ENCODE measurements at places on chromosomes 7 and 10.

GRCh38 chr10:98463016-98463415, 16.3 kb upstream of the HPS1 start:
- peak; percentile 81 for DNase-seq

- DNase-seq: no peak
Measured at GRCh38 chr7:114293289-114294012, 121.2 kb upstream of the FOXP2 start.

GRCh38 chr7:158495786-158496185, 91.8 kb downstream of the PTPRN2 start:
- DNase-seq: no peak

DNA sequence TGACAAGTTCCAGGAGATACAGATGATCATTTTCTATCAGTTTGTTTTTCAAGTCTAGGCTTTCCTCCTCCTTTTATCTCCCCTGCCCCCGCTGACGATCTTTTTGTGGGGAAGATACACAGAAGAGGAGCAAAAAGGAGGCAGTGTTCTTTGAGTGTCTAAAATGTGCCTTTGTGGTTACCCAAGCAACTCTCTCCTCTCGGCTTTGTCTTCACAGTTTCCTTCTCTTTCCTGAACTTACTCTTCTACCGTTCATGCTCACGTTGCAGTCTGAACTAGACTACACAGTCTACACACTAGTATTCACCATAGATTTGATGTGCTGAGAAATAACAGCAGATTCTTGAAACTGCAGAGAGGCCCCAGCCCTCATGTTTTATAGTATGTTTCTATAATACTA, 23.6 kb downstream of the CEP41 start:
- DNase-seq: no peak

DNA sequence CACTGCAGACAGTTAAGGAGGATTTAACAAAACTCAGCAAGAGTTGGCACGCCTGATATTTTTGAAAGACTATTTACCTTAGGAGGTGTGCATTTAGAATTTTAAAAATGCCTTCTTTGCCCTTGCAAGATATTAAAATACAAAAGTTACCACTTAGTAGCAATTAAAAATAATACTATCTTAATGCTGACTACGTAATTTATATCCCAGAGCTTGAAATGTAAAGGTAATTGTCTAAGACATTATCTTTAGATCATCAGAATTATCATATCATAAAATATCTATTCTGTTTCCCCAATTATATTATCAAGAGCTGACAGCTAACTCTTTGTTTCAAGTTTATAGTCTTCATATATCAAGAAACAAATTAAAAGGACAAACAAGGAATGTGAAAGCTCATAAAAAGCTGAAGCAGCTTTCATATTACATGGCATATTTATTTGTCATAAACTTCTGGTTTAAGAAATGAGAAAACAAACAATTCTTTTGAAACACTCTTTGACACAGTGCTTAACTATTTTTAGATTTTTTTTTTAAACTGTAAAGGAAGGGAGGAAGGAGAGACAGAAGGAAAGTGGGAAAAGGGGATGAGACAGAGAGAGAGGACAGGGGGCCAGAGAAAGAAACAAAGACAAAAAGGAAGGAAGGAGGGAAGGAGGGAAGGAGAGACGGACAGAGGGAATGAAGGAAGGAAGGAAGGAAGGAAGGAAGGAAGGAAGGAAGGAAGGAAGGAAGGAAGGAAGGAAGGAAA, 73.5 kb downstream of the RTKN2 start:
- DNase-seq: no peak

GRCh38 chr7:150800581-150801241, at the start of gene TMEM176A:
TMEM176A (plus strand) TSS chr7:150800769; CDS start chr7:150801551, 782 bp downstream.
- DNase-seq: no peak

DNA sequence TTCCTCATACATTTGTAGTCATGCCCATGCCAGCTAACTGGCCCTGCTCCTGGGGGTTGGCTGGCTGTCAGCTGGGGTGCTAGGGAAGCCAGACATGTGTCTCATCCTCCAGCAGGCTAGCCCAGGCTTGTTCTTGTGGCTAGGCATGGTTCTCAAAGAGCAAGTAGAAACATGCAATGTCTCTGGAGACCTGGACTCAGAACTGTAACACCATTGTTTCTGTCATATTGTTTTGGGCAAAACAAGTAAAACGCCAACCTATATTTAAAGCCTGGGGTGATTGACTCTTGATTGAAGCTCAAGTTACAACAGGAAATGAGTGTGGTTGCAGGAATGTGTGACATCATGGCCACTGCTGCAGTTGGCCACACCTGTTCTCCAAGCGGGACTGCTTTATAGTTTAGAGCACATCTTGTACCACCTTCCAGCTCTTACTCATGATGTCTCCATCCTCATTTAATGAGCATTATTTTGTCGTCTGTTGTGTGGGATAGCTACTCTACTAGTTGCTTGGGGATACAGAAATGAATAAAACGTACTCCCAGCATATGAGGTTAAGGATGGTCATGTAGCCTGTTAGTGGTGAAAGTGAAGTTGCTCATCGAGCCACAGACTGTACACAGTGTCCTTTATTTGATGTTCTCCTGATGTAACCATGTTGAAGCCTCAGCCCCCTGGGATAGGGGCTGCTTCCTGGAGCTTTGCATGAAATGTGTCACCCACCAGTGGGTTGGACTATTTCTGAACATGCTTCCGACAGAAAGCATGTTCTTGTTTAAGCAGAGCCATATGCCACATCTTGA, 168.4 kb downstream of the SORCS3 start:
- no peak for DNase-seq

- no peak for DNase-seq
Measured at GRCh38 chr10:219731-220472, 84.6 kb downstream of the ZMYND11 start.

GRCh38 chr7:137717811-137718271, 128.9 kb downstream of the DGKI start:
- DNase-seq: no peak

DNA sequence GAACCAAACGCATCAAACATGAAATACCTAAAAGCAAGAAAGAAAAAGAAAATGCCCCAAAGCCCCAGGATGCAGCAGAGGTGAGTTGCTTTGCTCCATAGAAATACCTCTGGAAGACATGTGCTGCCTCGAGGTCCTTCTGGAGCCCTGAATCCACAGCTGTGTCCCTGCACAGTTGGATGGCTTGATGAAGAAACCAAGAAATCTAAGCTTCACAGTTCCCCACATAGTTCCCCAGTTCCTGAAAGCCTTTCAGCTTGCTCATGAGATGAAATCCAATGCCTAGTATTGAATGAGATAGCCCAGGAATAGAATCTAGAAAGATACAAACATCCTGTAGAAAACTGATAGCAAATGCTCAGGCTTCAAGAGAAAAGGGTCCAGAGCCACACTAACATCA, 182.8 kb downstream of the RTKN2 start:
- DNase-seq: no peak

- peak; percentile 74 for DNase-seq
Measured at GRCh38 chr7:139109188-139109982, at the start of gene ZC3HAV1. ZC3HAV1 (minus strand) TSS chr7:139109720; CDS start chr7:139109331, 389 bp downstream.

DNA sequence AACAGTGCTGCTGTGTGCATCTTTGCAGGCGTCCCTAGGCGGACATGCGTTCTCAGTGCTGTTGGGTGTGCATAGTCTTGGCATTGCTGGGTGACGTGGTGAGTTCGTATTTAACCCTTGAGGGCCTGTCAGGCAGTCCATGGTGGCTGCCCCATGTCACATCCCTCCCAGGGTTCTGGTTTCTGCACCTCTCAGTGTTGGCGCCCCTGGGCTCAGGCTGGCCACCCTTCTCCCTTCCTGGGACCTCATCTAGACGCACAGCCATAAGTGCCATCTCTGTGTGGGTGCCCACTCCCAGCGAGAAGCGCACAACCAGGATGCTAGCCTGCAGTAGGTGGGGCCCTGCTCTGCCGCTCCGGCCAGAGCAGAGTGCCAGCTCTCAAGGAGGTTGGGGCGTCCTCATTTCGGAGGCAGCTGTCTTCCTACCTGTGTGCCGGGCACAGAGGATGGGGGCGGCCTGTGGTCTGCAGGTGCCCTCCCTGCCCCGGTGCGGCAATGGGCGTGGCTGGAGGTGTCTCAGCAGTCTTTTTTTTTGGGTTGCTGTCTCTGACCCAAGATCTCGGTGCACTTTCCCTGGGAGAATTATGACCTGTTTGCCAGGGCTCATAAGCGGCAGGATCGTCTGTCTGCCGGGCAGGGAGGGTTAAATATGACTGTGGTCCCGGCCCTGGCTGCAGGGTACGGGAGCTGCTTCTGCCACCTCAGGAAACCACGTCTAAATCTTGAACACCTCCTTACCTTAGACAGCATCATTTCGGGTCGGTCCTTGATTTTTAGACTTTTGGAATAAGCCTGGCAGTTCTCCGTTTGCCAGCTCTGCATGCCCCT, 6.5 kb downstream of the INPP5A start:
- DNase-seq: no peak

- DNase-seq: no peak
Measured at GRCh38 chr10:69885379-69886013, 83.8 kb downstream of the COL13A1 start.

DNA sequence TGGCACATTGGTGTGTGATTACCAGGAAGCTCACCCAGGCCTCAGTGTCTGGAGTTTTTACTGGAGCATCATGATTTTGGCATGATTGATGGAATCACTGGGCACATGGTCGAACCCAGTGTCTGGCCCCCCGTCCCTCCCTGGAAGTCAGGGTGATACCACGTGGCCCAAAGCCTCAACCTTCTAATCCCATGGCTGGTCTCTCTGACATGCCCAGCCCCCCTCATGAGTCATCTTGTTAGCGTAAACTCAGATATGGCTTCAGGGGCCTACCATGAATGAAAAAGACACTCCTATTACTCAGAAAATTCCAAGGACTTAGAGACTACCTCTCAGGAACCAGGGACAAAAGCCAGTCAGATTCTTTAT, 109.3 kb downstream of the GRK5 start:
- DNase-seq: no peak

GRCh38 chr7:113209449-113210203, 91.3 kb upstream of the SMIM30 start:
- no peak for DNase-seq

- DNase-seq: no peak
Measured at GRCh38 chr10:126969310-126969709, 64.1 kb downstream of the DOCK1 start.

DNA sequence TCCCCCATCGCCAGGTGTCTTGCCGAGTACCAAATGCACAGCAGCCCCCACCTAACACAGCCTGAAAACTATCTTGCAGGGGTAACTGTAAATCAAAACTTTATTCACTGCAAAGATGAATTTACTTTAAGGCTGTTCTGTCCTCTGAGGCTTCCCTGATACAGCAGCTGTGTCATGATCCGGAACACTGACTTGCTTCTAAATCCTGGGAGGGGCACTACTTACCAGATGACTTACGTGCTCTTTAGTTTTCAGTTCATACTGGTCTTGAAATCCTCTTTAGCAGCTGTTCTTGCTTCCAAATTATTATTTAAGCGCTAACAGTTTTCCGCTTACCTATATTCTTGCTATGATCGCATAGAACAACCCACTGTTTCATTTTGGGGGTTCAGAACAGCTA, 4.9 kb downstream of the DYNC1I1 start:
- DNase-seq: no peak

GRCh38 chr7:97342512-97342911, 225.0 kb downstream of the SDHAF3 start:
- no peak for DNase-seq

DNA sequence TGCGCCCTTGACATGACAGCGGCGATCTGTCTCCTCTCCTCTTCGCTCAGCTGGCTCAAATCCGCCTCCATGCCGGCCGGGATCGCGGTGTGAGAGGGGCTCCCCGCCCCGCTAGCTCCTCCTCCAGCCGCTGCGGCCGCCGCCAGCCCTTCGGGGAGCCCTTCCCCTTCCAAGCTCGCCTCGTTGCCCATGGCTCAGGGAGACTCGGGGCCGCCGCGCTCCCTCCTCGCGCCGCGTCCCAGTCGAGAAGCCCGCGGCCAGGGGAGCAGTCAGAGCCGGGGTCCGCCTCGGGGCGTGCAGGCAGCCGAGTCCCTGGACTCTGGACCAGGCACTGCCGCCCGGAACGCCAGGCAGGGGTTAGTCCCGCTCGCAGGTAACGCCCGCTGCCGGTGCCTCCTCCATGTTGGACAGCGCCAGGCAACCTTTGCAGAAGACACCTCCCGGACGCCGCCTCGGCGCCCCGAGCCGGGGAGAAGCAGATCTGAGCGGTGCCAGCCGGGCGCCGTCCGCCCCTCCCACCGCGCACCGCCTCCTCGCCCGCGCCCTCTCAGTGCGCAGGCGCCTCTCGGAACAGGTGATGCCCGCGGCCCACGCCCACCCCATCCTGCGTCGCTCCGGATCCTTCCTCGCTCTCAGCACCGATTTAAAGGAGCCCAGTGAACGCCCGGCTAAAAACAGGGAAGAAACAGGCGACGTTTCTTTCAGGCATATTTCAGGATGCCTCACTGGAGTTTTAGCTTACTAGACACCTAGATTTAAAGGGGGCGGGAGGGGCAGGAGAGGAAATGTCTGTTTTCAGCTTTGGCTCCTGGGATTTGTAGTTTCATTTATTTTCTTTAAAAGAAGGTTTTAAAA, at the start of gene PCLO:
TSS of gene PCLO (minus strand) at position 483 of the 855 bp plus-strand sequence. CDS start at position 191, 292 bp downstream.
- no peak for DNase-seq

- DNase-seq: no peak
Measured at GRCh38 chr7:87220734-87221215, 1.2 kb upstream of the TMEM243 start.

GRCh38 chr10:18122753-18123152, 17.5 kb upstream of the CACNB2 start:
- DNase-seq: no peak

DNA sequence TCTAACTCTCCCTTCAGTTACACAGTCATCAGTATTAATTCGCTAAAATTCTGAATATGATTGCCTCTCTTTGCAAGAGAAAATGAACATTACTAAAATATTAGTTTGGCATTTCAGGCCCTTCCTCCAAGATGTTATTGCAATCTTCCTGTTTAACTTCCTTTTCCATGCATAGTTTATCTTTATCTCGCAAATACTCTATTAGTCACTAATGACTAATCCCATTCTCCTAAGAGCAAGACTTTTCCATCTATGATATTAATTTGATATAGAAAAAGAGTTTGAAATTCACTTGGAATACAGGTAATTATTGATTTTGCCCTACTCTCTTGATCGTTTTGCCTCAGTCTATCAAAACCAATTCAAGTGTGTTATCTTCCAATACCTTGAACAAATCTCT, 41.8 kb upstream of the SEMA3A start:
- DNase-seq: no peak

- DNase-seq: no peak
Measured at GRCh38 chr10:104780946-104781595, 140.0 kb downstream of the SORCS3 start.

- no peak for DNase-seq
Measured at GRCh38 chr7:94042381-94042780, 38.2 kb upstream of the BET1 start.

GRCh38 chr10:3255075-3255474, 82.5 kb upstream of the PITRM1 start:
- DNase-seq: no peak

DNA sequence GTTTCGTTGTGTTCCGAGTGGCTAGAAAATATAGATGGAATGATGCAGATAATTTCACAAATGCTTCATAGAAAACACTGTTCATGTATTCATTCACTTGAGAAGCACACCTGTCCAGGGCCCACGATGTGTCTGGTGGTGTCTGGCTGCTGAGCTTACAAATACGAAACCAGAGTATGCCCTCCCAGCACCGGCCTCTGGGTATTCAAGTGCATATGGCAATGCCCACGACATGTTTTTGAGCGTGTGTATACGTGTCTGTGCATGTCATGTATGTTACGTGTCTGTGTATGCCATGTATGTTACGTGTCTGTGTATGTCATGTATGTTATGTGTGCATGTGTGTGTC, 37.9 kb downstream of the IL2RA start:
- no peak for DNase-seq

GRCh38 chr7:135207406-135208101, 3.8 kb downstream of the WDR91 start:
- DNase-seq: no peak
